Kidney tubule cell (primary cell): ENCODE measurements at places on chromosomes 1 and 21.
A peak's percentile ranks its signal among the peaks of the same experiment; 100 is the strongest.

GRCh38 chr1:10838541-10838940 lies 42.1 kb upstream of the CASZ1 start:
- no peak for DNase-seq

DNA sequence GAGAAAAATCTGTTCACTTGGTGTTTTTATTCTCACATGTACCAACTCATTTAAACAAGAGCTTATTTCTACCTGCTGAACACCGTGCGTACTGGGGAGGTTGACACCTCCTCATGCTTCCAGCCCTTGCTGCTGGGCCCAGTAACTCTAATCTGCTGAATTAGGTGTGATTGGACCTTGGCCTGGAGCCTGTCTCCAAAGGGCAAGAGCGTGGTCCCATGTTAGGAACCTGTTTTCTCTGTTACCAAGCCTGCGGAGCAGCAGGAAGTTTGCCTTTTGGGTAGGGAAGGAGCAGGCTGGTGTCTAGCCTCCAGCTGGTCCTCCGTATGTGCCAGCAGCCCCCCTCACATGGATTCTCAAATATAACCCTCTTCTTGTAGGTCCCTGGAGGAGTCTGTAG lies 10.9 kb upstream of the SLC27A3 start:
- no peak for DNase-seq

GRCh38 chr21:38989379-38989744 lies 183.6 kb downstream of the ETS2 start:
- DNase-seq, result no peak

GRCh38 chr1:201091256-201091655 lies 21.0 kb downstream of the CACNA1S start:
- no peak for DNase-seq

DNA sequence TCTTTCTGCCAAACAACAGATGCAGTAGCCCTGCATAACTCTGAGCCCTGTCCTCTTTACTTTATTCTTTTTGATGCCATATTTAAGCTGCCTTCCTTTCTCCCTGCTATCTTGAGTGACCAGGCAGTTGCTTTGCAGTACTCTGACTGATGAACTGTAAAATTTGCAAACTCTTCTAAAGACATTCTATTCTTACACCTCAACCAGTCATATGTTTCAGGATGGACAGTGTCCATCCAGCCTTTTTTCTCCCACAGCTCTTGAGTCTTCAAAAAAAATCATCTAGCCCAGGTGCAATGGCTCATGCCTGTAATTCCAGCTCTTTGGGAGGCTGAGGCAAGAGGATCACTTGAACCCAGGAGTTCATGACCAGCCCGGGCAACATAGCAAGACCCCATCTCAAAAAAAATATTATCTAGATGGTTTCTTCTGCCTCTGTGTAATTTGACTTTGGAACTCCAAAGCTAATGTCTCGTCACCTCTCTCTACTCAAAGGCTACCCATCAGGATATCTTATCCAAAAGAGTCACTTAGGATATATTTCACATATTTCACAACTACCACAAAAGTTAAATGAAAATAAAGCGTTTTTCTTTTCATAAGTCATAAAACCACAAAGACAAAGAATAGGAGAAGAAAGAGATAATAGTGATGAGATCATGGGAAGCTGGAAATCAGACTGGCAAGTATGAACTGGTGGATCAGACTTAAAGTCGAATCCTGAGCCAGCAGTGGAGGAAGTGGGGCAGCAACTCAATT lies 54.6 kb upstream of the IPO9 start:
- peak; percentile 23 for DNase-seq

DNA sequence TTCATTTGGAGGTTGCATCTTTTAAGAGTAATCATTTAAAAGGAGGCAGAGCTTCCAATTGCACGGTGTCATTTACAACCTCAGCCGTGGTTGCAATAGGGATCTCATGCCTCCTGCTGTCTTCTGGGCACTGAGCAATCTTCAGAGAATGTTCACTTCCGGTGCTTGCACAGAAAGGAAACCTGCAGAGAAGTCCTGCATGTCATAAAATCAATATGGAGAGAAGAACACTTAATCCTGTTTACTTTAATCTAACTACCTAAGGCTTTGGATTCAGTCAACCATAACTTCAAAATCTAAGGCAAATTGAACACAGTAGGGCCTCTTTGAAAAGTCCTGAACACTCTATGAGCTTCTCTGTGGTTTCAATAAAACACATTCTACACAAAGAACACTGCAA lies 11.3 kb upstream of the MAP10 start:
- peak; percentile 82 for DNase-seq

GRCh38 chr1:39799770-39800470 lies 11.3 kb upstream of the BMP8B start:
- DNase-seq, result peak; percentile 94

- no peak for DNase-seq
These were observed 32.4 kb downstream of the RASAL2 start for GRCh38 chr1:178126261-178126660.

- DNase-seq, result peak; percentile 6
These were observed 1.4 kb downstream of the ADORA1 start for GRCh38 chr1:203128716-203129500.

- DNase-seq, result no peak
These were observed 45.5 kb downstream of the USP25 start for GRCh38 chr21:15775291-15775690.

DNA sequence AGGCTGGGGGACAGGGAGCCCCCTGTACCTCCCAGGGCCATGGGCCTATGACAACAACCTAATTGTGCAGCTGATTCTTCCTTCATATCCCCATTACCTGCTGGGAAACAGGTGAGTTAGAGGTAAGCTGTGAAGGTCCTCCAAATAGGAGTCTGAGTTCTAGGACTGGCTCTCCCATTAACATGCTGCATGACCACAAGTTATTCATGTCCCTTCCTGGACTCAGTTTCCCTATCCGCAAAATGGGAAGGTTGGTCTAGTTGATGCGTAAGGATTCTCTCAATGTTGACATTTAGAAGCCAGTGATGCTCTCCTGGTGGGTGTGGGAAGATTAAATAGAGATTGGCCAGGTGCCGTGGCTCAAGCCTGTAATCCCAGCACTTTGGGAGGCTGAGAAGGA lies 4.1 kb downstream of the ZNF683 start:
- no peak for DNase-seq

- peak; percentile 57 for DNase-seq
These were observed at the start of gene GLMP for GRCh38 chr1:156295391-156295947. Gene GLMP (minus strand): TSS chr1:156295679. CDS start chr1:156295645, 34 bp downstream.

DNA sequence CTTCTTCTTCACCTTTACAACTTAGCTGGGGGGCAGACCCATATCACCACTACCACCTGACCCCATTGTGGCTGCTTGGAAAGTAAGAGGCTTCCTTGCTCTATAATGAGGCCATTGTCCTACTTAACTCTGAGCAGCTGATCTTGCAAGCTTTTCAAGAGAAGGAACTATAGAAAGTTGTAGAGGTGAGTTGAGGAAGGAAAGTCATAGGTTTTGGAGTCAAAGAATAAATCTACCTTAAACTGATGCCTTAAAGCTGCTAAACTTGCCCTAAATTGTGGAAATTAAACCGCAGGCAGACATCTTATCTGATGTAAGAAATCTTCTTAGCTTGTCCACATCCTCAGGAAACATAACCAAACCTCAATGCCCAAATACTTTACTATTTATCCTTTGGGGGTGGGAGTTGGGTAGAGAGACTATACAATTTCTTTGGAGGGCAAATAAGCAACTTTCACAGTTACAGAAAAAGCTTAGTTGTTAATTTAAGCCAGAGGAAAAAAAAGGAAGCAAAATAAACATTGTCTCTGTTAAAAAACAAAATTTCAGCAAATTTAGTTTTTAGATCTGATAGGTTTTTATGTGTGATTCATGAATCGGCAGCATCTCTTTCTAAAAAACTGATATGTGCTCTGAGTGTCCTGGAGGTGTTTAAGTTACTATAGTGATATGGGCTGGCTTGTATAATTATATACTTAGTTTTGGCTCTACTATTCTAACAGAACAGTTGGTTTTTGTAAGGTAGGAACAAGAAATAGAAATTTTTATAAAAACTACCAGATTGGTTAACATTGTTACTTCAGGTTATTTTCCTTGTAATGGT lies 4.7 kb downstream of the IL23R start:
- DNase-seq, result no peak

GRCh38 chr1:43405219-43405875 lies 15.6 kb downstream of the SZT2 start:
- no peak for DNase-seq

DNA sequence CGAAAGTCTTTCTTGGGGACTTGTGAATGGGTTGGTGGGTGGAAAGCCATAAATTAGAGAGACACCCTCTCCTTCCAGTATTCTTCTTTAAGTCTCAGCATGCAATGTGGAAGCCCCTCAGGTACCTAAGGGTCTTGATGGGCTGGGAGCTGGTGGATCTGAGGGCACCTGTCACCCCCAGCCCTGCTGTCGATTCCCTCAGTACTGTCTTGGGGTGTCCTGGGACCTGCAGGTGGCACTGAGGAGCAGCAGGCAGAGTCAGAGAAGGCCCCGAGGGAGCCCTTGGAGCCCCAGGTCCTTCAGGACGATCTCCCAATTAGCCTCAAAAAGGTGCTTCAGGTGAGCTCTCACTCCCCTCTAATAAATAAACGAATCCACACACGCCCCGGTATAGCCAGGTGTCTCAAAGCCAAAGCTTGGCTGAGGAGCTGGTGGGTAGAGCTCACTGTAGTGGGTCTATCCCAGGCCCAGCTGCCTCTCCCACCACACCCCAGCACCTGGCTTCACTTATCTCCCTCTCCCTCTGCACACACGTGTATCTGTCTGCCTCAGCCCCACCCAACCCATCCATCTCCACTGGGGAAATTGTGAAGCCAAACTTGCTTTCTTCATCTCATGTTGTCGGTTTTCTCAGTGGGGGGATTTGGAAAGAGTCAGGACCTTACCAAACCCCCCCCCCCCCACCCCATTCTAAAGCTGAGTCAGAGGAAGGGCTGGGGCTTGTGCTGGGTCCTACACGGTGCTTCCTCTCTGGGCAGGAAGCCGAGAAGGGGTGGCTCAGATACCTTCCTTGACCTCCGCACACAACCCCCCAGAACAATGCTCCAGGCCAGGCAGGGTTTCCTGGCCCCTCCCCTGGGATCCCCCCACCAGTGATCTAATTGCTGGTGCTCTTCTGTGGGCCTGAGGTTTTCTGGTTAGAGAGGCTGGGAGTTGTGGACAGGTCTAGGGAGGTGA lies 1.6 kb downstream of the ADAM15 start:
- DNase-seq, result peak; percentile 27

DNA sequence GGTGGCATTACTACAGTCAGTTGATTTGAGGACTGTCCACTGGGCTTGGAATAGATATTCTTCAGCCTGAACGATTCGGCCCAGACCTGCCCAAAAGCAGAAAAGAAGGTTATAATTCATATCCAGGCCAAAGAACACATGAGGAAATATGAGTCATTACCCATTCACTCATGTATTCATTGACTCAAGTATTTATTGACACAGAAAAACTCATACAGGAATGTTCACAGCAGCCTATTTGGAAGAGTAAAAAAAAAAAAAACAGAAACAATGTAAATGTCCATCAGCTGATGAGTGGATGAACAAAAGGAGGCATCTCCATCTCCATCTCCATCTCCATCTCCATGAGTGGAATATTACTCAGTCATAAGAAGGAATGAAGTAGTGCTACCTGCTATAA lies 15.9 kb downstream of the ZMYND12 start:
- DNase-seq, result peak; percentile 88

DNA sequence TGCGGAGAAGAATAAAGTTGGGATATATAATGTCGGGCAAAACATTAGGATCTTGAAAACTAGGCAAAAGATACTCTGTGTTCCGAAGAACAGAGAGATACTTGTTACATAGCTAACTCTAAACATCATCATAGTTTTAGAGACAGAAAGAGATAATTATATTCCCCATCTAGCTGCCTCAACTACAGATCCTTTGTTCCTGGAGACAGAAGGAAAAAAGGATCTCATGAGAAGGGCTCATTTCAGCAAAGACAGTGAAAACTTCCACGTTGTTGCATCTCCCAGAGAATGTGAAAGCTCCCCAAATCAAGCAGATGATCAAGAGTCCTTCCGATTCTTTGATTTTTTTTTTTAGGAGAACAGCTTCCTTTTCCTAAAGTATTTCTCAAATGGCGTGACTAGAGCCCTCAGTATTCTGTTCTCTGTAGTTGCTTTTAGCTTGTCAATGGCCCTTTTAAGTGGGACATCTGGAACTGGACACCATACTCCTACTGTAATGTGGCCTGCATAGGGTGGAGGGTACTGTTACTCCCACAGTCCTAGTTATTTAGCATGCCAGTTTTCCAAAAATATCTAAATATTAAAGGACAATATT lies 1048.2 kb downstream of the TTLL7 start:
- no peak for DNase-seq

DNA sequence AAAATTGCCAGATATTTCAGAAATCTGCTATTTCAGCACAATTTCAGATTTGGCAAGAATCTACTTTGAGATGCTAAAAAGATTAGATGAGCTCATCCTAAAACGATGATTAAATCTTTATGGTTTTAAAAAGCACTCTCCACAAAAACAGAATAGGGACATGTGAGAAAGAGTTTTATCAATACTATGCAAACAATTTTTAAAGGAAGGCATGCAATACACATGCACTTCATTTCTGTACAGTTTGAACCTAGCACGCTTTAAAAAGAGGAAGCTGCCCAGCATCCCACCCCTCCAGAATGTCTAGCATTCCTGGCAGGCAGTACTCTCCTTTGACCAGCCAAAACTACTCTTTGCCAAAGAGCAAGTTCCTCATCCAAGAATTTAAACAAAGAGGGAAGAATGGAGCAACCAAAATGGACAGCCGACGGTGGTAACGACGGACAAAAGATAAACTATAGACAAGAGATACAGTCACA lies 1.3 kb downstream of the ARHGAP29 start:
- peak; percentile 44 for DNase-seq

GRCh38 chr1:108049178-108049819 lies 84.3 kb upstream of the VAV3 start:
- DNase-seq, result peak; percentile 93

DNA sequence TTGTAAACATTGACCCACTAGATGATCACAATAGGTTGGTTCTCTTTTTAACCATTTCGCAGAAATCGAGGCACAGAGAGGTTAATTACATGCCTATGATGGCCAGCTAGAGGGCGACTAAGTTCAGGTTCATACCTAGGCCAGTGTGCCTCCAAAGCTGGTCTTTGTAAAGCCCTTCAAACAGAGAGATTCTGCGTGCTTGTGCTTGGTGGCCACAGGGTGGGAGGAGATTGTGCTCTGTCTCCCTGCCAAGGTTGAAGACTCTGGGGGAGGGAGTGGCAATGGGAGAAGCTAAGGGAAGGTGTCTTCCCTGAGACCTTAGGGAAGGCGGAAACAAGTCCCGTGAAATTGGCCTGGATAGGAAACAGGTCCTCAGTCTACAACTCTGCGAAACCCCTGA lies 59.1 kb upstream of the RBM15 start:
- no peak for DNase-seq
